ENCODE measurements at places on chromosomes 4 and X. TPM values are rescaled to one million over a fixed set of nuclear protein-coding genes. Genes with fewer than 3 reads are reported as not detected.

The CENPC gene
- 8.6 TPM for polyA plus RNA-seq

The IBSP gene
- polyA plus RNA-seq = not detected

The WDR17 gene
- 1.9 TPM for polyA plus RNA-seq

The OCRL gene
- polyA plus RNA-seq = 25.7 TPM

The PRRG3 gene
- polyA plus RNA-seq = 1.3 TPM

The HELT gene
- not detected for polyA plus RNA-seq

The CXCL3 gene
- polyA plus RNA-seq = 0.95 TPM

The TMEM156 gene
- 0.53 TPM for polyA plus RNA-seq

The ASB12 gene
- polyA plus RNA-seq = 0.39 TPM

The TMEM144 gene
- polyA plus RNA-seq = 2.1 TPM

The FAM236C gene
- not detected for polyA plus RNA-seq

The SPATA4 gene
- polyA plus RNA-seq = 0.29 TPM

The PJA1 gene
- 23.7 TPM for polyA plus RNA-seq

The CNGA1 gene
- polyA plus RNA-seq = 2.5 TPM

The ZAR1 gene
- polyA plus RNA-seq = not detected

The SYN1 gene
- polyA plus RNA-seq = 2.0 TPM

The CORIN gene
- polyA plus RNA-seq = 8.6 TPM

The SH2D1A gene
- 0.35 TPM for polyA plus RNA-seq

The CENPVL3 gene
- polyA plus RNA-seq = not detected

The ARSJ gene
- polyA plus RNA-seq = 5.5 TPM

The XKRX gene
- 0.30 TPM for polyA plus RNA-seq

The TEX13C gene
- polyA plus RNA-seq = not detected

All from urinary bladder (tissue), 4 donors.